ENCODE measurements at places on chromosomes 2 and 18. TPM values are rescaled to one million over a fixed set of nuclear protein-coding genes. Genes with fewer than 3 reads are reported as not detected.

The NCL gene
- total RNA-seq = 900 TPM

The BCL11A gene
- total RNA-seq = 22.7 TPM

DNA sequence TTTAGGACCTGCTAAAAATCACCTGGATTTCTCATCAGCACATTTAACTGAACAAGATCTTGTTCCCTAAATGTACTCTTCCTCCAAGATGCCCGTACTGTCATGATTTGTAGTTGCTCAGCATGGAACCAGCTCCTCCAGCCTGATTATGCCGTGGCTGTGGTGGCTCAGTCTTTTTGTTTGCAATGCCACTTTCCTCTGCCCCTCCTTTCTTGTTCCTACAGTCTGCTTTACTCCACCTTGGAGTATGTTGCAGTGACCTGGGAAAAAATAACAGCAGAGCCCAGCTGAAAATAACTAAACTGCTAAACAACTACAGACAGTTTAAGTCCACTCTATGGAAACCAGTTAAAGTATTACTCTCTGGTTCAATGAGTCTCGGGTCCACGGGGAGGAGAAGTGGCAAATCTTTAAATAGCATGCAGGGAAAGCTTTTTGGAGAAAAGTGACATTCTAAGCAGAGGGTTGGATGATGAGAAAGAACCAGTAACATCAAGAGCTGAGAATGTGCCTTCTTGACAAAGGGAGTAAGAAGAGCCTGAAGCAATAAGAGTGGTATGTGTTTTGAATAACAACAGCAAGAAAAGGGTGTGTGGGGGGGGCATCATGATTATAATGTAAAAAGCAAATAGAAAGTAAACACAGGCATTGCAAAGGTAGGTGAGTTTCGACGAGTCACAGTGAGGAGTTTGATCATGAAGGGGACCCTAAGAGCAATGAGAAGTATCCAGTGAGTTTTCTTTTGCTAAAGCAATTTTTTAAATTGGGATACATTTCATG, 225.7 kb downstream of the TMX3 start:
- no peak for DNase-seq

The SLC16A14 gene
- total RNA-seq = 6.4 TPM

DNA sequence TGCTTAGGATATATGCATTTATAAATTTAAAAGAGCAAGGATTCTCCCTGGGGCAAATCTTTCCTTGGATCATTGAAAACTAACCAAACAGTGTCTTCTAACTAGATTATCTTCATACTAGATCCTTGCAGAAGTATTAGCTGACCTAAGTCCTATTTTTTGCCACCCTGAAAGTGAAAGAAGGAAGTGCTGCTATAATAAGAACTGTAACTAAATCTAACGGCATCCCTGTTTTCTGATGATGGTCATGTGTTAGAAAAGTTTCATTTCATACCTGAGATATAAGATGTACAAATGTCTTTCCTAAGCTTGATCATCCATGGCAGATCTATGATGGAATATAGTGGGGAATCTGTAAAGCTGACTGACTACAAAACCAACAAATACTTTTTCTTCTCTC, 102.7 kb downstream of the MAP2 start:
- DNase-seq = no peak

The SDC1 gene
- 33.1 TPM for total RNA-seq

GRCh38 chr2:224971214-224971613, 71.1 kb downstream of the DOCK10 start:
- no peak for DNase-seq

DNA sequence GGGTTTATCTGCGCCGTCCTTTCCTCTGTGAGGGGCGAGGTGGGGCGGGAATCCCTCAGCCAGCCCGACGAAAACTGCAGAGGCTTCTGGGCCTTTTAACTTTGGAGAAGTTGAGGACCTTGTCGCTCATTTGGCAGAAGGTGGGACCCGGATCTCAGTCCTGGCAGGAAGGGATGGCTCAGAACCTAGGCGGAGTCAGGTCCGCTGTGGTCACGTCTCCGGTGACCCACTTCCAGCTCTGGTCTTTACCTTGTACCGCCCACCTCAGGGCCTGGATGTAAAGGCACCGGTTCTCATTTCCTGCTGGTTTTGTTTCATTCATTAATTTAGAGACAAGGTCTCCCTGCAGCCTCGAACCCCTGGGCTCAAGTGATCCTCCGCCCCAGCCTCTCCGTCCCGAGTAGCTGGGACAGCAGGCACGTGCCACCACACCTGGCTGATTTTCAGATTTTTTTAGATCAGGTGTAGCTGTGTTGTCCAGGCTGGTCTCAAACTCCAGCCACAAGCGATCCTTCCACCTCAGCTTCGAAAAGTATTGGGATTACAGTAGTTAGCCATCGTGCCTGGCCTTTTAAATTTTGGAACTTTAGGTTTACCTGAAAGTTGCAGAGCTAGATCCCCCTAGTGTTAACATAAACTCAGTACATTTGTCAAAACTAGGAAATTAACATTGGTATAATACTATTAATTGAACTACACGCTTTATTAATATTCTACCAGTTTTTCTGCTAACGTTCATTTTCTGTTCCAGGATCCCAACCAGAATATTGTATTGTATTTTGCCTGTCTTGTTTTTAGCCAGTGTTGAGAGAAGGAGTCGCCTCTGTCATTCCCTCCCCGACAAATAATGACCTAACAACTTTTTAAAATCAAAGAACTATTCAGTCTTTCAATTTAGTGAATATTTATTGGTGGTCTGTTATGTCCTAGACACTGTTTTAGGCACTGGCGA, 852 bp downstream of the POLI start:
- DNase-seq = no peak

DNA sequence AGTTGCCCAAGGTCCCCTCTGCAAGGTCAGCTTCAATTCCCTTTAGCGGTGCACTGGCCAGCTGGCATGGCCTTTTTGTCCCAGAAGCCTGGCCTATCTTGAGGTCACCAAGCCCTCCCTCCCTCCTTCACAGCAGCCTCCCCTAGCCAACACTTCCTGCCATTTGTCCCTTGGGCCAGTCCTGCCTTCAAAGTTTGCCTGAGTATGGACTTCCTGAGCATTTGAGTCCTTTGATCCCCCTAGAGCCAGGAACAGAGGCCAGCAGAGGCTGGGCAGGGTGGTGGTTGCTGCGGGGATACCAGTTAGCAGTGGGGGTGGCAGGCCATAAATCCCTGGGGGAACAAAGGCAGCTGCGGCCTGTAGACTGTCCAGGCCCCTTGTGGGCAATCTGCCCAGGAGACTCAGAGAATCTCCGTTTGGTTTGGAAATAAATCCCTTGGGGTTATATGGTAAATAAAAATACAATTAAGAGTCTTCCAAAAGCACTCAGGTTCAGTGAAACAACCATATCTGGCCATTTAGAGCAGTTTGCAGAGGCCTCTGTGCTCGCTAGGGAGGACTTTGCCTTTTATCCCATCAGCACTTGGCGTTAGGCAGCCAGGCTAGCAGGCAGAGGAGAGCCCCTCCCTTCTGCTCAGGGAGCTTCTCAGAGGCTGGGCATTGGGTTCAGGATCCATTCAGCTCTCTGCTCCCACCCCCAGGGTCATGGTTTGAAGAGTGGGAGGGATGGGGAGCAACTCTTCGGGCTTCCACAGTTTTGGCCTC, 3.1 kb upstream of the HES6 start:
- no peak for DNase-seq

DNA sequence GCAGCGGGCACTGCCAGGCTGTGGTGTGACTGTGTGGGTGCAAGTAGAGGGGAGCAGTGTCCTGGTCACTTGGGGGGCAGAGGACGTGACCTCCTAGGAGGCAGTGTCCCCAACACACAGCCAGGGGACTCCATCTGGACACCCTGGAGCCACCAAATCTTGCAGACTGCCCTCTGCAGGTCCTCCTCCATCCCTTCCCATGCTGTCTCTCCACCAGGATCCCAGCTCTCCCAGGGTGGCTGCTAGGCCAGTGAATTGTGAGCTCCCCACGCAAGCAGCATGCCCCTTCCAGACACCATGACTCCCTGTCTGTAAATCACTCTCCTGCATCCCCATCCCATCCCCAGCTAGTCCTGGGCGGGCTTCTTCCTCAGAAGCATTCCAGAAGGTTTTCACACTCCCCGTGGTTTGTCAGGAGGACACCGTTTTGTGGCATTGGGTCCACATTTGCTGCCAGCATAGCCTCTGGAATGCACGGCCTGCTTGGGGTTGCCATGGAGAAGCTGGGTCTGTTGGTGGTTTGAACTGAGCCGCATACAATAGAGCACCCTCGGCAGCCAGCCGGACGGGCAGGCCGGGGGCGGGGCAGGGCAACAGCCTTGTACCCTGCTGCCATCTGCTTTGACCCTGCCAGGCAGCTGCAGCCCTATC, 210.7 kb downstream of the KLHL29 start:
- DNase-seq = no peak

The MYO7B gene
- total RNA-seq = 4.8 TPM

Data from GM12878 (cell line).